ENCODE measurements at places on chromosomes 12 and 14.

DNA sequence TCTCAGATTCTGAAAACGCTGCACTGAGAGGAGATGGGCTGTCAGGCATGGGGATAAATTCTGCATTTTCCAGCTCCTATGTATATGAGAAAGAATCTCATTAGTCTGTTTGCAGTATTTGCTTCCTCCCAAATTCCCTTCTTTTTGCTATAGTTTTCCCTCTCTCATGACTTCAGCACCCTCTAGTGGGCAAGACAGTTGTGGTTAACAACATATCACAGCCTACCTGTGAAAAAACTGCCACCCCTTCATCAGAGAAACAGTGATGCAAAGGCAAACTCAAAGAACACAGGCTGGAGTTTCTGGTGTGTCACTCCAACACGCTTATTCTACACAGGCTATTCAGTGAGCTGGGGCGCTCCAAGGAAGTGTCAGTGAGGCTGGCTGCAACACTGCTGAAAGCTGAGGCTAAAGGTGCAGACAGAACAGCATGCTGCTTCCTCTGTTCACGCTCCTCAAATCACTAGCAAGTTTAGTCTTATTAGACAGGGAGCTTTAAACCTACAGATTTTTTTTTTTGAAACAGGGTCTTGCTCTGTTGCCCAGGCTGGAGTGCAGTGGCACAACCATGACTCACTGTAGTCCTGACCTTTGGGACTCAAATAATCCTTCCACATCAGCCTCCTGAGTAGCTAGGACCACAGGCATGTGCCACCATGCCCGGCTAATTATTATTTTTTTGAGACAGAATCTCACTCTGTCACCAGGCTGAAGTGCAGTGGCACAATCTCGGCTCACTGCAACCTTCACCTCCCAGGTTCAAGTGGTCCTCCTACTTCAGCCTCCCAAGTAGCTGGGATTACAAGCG, 19.3 kb downstream of the ZC2HC1C start:
- DNase-seq: no peak

DNA sequence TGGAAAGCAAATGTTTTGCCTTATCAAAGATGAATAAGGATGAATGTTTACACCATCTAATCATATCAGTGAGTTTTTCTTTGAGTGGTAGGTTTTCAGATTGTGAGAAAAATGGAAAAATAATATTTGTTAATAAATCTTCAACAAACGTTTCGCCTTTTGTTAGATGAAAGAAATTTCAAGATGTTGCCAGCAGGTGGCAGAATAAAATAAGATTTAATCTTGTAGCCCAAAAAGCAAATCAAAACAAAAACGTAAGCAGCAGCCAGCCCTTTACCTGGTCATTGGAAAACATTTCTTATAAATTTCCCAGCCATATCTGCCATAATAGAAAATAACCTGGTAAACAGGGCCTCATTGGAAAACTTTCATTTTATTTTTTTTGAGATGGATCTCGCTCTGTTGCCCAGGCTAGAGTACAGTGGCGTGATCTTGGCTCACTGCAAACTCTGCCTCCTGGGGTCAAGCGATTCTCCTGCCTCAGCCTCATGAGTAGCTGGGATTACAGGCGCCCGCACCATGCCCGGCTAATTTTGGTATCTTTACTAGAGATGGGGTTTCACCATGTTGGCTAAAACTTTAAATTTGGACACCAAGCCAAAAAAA, 15.4 kb upstream of the TMEM120B start:
- DNase-seq: peak; percentile 11

- DNase-seq: no peak
Observed at GRCh38 chr12:40907115-40907527, 214.9 kb downstream of the CNTN1 start.

DNA sequence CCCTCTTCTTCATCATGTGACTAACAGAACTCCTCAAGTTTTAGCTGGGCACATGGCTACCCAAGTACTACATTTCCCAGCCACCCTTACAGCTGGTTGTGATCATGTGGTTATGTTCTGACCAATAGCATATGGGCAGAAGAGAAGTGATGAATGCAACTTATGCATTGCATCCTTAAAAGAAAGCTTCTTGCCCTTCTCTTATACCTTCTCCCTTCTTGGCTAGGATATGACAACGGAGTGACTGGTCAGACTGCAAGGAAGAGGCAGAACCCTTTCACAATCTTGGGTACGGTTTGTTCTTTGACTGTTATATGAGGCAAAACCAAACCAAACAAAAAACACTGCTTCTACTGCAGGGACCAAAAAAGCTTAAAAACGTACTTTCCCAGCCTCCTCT, 66.5 kb upstream of the MAX start:
- DNase-seq: no peak

- no peak for DNase-seq
Observed at GRCh38 chr12:74489543-74489942, 48.1 kb upstream of the ATXN7L3B start.

- DNase-seq: no peak
Observed at GRCh38 chr12:43858096-43858495, 22.2 kb downstream of the TMEM117 start.

GRCh38 chr12:104143918-104144317, 5.9 kb upstream of the NFYB start:
- DNase-seq: no peak

DNA sequence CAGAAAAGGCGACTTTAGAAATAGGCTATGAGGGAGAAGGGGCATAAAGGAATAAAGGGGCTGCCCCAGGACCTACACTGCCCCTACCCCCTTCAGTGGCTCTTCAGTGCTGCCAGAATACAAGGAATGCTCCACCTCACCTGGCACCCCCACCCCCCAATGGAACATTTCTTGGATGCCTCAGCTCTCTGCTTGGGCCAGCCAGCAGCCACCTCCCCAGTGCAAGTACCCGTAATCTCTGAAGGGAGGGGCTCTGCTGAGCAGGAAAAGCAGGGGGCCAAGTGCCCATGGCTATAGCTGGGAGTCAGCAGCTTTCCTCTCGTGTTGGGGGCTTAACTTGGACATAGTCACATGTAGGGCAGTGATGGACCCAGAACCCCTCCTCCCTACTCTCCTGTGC, 33.3 kb downstream of the BAZ2A start:
- DNase-seq: no peak

- no peak for DNase-seq
Observed at GRCh38 chr14:69848903-69849391, 30.3 kb upstream of the SMOC1 start.

DNA sequence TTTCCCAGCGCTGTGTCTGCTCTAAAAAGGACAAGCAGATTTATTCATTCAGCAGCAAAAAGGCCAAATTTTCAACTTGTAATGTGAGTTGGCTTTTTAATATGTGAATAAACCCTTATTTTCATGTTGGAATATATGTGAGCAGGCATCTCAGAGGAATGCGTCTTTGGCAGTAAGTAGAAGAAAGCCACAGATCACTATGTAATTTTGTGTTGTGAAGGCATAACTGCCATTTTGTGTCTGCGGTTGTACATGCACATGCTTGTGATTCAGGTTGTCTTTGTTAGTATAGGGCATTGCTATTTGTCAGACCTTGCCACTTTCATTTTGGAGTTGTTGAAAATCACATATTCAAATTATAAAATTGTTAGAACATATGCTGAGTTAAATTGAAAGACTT, 398.8 kb upstream of the RGS6 start:
- DNase-seq: no peak

DNA sequence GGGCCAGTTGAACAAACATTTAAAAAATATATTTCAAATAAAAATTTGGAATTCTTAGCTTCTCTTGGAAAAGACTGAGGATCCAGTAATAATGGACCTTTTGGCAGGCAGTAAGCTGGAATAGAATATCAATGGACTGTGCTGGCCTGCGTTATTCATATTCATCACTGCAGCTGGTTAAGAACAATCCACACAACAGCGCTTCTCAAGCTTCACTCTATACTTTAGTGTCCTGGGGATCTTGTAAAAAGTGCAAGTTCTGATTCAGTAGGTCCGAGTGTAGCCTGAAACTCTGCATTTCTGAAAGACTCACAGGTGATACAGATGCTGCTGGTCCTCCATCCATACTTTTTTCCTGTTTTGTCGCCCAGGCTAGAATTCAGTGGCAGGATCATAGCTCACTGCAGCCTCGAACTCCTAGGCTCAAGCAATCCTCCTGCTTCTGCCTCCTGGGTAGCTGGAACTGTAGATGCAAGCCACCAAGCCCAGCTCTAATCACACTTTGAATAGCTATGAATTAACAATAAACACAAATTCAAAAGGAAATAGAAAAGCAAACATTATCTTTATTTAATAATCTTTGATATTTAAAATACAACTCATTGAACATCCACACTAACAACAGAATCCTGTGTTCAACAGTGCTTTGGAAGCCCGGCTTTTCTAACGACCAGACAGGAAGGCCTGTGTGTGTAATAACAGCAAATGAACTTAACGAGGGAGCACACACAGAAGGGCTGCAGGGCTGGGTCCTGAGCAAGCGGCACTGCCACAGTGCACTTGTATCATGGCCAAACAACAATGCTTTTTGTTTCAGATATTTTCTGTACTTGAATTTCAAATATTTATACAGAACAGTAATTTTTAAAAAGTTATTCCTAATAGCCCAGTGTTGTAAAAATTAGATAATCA, 18.4 kb upstream of the TRIP11 start:
- no peak for DNase-seq

- no peak for DNase-seq
Observed at GRCh38 chr12:94326727-94327126, 132.9 kb downstream of the CEP83 start.

- no peak for DNase-seq
Observed at GRCh38 chr12:129927316-129927900, 23.6 kb upstream of the TMEM132D start.

- DNase-seq: no peak
Observed at GRCh38 chr12:62078020-62078419, 182.2 kb upstream of the USP15 start.

DNA sequence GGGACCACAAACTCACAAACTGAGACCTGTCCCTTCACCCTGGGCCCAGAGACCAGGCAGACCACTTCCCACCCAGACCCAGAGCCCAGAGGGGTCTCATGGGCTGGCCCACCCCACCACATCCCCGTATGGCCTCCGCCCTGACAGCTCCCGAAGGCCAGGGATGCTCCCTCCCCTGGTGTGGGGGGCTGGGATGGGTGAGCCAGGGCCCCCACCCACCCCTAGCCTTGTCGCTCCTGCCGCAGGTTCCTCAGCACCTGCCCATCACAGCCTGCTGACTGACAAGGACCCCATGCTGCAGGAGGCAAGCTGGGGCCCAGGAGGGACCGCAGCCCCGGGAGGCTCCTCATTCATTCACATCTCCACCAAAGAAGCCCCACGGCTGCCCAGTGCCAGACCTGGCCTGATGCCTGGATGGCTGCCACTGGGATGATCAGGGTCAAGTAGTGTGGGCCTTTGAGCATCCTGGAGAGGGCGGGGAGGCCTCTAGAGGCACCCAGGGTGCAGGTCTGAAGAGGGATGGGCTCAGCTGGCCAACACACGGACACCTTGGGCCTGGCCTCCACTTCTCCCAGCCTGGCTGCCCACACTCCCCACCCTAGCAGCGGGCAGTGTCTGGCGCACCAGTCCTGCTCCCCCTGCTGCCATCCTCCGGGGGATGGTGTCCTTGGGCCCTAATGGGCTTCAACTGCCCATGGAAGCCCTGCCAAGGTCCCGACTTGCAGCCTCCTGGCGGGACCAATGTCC, 24.7 kb upstream of the GPR132 start:
- DNase-seq: no peak
